ENCODE measurements at places on chromosomes 12 and 14. TPM values are rescaled to one million over a fixed set of nuclear protein-coding genes. Genes with fewer than 3 reads are reported as not detected.

DNA sequence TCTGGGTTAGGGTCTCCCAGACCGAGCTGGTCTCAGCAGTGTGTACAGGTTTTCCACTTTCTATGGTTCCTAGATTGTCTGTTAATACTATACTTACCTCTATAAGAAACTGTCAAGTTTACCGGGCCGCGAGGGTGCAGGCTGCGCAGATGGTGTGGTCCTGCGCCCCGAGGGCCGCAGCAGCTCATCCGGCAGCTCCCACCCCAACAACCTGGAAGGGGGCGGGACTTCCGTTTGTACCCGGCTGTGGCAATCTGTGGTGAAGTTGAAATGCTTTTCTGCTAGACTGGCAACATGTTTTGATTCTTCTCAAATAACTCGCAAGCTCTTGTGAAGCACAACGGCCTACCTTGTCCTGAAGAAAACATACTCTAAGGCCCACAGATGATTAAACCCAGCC is at the start of gene CLEC9A:
Gene CLEC9A, plus strand, starts transcription at position 237 of the 400 bp plus-strand sequence. CDS start 22,006 bp downstream, outside the sequence.
- DNase-seq = no peak

FLVCR2 gene
- total RNA-seq = 5.6 TPM

- no peak for DNase-seq
Observed at GRCh38 chr14:97719931-97720330, 922.7 kb downstream of the VRK1 start.

DNA sequence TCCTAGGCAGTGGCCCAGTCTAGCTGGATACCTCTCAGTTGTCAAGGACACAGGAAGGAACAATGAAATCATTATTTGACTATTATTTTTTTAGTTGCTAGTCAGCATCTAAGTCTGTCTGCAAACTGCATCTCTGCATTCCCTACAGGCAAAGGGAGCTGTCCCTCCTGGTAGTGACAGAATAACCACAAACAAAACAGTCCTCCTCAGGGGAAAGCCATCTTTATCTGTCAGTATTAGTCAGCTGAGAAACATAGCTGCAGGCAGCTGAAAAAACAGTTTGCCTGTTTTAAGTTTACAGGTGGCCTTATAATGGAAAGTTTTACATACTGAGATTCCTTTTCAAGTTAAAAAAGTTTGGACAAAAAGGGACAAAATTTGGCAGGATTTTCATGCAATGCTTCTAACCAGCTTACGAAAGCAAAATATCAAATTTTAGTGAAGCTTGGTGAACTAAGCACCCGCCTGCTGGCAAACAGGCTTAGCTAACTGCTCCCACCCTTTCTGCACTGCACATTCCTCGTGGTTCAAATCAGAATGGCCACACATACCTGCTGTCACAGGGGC is 29.5 kb downstream of the SLC25A21 start:
- DNase-seq = no peak

Data from skin of body (tissue), 3 donors.